ENCODE measurements at places on chromosomes 12 and 14.

GRCh38 chr12:22169376-22169775, 123.4 kb downstream of the CMAS start:
- no peak for DNase-seq

- no peak for DNase-seq
Measured at GRCh38 chr12:623172-623864, 39.9 kb downstream of the NINJ2 start.

- no peak for DNase-seq
Measured at GRCh38 chr12:55733858-55734257, 5.0 kb upstream of the CD63 start.

GRCh38 chr12:13117029-13117428, 13.6 kb upstream of the GSG1 start:
- no peak for DNase-seq

- no peak for DNase-seq
Measured at GRCh38 chr12:34048714-34049113, 26.4 kb downstream of the ALG10 start.

DNA sequence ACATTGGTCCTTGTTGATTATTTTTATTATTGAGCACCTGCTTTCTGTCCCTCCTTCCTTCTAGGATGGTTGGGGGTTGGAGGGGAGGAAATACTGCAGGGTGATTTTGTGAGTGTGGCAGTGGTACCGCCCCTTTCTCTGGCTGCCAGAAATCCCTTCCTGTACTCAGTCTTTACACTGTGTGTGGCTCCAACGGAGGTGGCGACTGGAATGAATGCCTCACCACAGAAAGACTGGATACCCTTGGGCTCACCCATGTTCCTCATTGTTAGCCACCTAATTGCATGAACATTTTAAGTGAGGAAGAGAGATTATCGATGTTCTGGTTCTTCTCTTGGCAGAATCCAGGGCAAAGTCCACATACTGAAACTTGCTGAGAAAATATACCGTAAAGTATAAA, 272.0 kb upstream of the E2F7 start:
- no peak for DNase-seq

Measured in skin of body (tissue), 3 donors.